ENCODE measurements at places on chromosomes 3 and 15.

- DNase-seq: no peak
Observed at GRCh38 chr15:45849136-45849535, 214.3 kb downstream of the SQOR start.

GRCh38 chr15:93631958-93632618 lies 543.1 kb upstream of the RGMA start:
- DNase-seq: no peak

GRCh38 chr3:35659768-35660167 lies 20.4 kb downstream of the ARPP21 start:
- DNase-seq: no peak

DNA sequence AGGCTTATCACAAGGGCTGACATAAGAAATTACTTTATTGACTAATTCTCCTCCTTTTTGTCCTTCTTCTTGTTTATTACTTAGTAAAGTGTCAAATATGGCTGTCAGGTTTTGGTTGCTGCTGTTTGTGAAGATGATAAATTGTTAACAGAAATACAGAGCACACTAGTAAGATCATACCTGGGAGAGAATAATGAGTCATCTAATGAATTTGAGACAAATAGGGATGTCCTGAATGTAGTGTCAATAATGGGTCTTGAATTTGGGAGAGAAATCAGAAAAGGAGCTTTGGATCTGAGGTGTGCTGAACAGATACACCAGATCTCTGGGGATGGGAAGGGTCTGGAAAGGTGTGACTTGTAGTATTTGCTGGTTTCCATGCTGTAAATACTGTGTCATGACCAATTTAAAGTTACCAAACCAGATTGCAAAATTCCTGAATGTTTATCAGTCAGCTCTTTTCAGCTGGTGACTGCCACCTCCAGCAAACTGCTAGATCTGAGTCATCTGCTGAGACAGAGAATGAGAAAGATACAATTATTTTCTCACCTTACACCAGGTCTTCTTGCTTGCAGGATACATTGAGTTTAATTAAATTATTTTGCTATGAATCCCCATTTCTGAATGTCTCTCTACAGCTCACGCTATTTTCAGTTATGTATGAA lies 76.7 kb upstream of the SATB1 start:
- peak; percentile 61 for DNase-seq

DNA sequence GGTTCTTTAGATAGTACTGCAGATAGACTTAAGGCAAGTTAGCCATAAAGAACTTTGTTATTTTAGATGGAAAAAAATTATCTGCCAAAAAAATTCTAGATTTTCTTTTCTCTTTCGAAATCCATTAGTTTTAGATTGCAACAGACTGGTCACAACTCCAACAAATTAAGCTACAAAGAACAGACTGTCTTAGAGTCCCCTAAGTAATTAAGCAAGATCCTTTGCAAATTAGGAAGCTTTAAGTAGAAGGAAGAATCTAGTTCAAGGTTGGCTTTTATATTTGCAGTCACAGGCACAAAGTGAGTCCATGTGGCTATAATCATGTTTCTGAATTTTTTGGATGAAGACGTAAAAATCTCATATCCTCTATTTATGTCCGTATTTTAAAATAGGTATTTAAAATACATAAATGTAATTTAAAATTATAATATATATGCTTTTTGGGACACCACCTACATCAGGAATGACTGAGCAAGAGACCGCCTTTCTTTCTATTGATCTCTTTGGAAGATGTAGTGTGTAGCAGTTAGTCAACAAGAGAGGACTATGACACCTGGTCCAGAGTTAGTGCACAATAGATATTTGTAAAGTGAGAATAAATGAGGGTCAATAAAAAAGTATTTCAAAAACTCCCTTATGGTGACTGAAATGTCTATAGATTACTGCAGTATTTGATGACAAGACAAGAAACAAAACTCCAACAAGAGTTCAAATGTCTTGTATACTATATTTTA lies 34.4 kb downstream of the TMEM45A start:
- no peak for DNase-seq

- DNase-seq: no peak
Observed at GRCh38 chr15:78208341-78208844, 26.0 kb downstream of the ACSBG1 start.

DNA sequence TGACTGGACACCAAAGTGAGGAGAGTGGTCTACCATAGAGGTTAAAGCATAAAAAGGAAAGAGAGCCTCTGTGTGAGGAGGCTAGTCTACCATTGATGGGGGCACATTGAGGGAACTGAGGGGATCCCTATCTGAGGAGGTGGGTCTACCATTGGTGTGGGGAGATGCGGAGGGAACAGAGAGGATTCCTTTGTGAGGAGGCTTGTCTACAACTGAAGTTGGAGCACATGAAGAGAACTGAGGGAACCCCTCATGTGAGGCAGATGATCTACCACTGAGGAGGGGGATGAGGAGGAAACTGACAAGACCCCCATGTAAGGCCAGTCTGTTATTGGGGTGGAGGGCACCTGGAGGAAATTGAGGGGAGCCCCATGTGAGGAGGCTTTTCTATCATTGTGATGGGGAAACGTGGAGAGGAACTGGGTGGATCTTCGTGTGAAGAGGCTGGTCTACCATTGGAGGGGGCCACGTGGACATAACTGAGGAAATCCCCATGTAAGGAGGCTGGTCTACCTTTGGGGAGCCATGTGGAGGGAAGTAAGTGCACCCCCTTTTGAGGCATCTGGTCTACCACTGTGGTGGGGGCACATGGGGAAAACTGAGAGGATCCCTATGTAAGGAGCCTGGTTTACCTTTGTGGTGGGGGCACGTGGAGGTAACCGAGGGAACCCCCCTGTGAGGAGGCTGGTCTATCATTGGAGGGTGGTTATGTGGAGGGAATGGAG lies 160.1 kb downstream of the FBLN2 start:
- DNase-seq: no peak

- no peak for DNase-seq
Observed at GRCh38 chr15:33330931-33331330, 20.2 kb downstream of the RYR3 start.

- no peak for DNase-seq
Observed at GRCh38 chr3:129462361-129462968, 22.4 kb downstream of the IFT122 start.

GRCh38 chr3:117631781-117632180 lies 922.2 kb downstream of the TUSC7 start:
- DNase-seq: no peak

DNA sequence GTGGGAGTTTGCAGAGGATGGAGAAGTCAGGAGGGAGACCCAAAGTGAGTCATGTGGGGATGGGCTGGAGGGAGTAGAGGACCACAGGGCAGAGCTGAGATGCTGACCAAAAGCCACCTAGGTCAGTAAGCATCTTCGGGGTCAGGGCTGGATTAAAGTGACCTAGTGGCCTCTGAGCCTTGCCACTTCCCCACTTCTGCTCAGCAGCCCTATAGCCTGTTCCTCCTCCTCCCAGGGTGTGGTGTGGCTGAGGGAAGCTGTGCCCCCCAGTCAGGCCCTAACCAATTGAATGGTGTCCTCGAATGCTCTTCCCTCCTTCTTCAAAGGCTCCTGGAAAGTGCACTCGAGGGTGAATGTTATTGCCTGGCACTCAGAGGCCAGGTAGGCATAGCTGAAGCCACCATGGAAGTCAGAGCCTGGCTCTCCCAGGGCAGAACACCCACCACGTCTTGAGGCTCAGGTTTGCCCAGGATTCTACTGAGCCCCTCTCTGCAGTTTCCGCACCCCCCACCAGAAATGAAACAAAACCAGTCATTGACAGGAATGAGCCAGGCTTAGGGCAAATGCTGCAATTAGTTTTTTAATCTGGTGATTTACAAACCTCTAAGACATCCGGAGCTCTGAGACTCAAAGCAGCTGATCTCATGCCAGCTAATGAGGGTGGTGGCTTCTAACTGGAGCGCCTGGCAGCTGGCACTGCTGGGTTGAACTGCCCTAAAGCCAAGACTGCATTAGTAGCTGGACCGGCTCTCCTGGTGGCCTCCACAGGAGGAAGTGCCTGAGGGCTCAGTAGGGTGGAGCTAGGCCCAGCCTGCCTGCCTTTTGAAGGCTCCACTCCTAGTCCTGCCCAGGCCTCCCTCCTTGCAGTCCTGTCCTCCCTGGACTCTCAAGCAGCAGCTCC lies 26.0 kb upstream of the VIPR1 start:
- DNase-seq: peak; percentile 17

DNA sequence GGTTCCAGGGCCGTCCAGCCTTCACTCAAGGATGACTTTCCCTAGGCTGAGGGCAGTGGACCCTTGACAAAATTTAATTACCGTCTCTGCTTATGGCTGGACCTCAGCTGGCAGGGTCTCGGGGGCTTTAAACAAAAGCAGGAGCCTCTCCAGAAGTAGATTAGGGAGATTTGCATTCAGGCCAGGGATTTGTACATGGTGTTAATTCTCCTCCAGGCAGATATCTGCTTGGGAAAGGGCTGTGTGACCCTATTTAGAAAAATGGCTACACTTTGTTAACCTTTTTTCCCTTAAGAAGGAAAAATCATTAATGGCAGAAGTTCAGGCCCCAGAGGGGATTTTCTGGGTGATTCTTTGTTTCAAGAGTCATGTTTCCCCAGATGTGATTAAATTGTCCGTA lies 329.1 kb upstream of the C2CD4B start:
- DNase-seq: no peak

- peak; percentile 84 for DNase-seq
Observed at GRCh38 chr3:45659661-45660566, 29.3 kb upstream of the SACM1L start.

GRCh38 chr3:8864402-8865350 lies 95.3 kb upstream of the OXTR start:
- peak; percentile 92 for DNase-seq

- DNase-seq: peak; percentile 83
Observed at GRCh38 chr3:104564045-104564643, 802.6 kb upstream of the ALCAM start.

- DNase-seq: no peak
Observed at GRCh38 chr3:52910823-52911222, 13.5 kb upstream of the STIMATE start.

GRCh38 chr15:94893091-94893490 lies 661.7 kb downstream of the MCTP2 start:
- DNase-seq: no peak

DNA sequence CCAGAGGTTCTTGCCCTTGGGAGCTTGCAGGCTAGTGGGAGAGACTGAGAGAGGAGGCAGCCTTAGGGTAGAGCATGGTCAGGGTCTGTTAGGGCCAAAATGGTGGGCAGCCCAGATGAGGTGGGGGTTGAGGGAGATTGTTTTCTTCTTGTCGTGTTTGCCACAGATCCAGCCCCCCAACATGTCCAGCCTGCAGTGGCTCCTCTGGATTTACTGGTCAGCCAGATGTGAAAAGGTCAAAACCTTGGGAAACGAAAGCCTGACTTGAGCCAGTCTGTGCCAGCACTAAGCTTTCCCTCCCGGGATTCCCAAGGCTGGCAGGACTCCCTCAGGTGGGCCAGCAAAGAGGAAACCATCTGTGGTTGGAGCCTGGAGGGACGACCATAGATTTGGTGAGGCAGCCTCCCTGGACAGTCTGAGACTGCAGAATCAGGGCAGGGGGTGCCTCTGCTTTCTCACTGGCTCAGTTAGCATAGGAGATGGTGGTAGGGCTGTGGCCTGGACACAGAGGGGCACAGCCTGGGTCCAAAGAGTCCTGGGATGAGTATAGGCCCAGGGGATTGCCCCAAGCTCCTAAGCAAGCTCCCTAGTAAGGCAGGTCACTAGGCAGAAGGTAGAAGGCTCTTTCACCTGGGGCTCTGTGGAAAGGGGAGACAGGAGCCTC lies 51.2 kb upstream of the PRR23C start:
- DNase-seq: no peak

- peak; percentile 41 for DNase-seq
Observed at GRCh38 chr3:188060840-188061544, 93.0 kb upstream of the LPP start.

DNA sequence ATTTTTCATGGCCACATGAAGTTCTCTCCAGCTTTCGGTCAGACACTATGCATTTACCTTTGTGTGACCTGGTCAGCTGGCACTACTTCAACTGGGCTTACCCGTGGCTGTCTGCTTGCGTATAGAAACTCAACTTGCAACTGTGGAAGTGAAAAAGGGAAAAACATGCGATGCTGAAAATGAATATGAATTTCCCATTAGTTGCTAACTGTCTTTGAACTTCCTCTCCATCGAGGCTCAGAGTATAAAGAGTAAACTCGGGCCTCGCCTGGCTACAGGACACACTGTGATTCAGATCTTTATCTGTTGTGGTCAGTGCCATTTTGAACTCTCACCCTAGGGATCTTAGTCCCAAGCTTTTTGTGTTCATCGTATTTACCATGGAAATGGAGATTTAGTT lies 26.8 kb downstream of the NFKBIZ start:
- peak; percentile 81 for DNase-seq

GRCh38 chr3:124780356-124780755 lies 50.1 kb downstream of the UMPS start:
- DNase-seq: no peak

DNA sequence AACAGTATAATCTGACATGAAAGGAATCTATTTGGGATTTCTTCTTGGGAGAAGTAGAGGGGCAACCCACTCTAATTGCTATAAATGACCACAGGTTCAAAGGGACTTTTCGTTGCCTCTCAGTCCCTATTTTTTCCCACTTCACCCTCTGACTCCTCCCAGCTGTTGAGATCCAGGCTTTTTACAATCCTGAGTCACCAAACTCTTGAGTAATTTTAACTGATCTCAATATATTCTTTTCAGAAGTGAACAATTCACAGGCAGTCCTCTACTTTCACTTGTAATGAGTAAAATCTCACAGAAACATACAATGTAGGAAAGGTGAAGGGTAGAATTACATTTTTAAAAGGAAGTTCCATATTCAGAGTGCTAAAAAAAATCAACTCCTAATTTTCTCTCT lies 44.6 kb downstream of the EIF4E3 start:
- DNase-seq: peak; percentile 92

GRCh38 chr3:44318891-44319311 lies 19.7 kb upstream of the TCAIM start:
- no peak for DNase-seq

DNA sequence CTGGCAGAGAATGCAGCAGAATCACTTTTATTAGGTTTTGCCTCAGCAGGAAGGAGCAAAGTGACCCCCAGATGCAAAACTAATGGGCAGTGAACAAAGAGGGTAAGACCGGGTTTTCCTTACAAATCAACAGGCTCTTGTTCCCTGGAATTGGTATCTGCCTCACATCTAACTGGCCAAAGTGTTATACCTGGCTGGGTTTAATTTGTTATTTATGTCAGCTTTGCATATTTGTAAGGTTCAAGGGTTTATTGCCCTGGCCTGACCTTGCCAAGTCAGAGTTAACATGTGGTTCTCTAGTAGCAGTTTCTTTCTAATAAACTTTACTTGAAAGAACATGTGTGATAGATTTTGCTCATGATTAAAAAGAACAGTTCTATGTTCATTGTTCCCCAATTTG lies 431.7 kb upstream of the NR2F2 start:
- DNase-seq: no peak

GRCh38 chr3:61802772-61803171 lies 241.4 kb downstream of the PTPRG start:
- no peak for DNase-seq

DNA sequence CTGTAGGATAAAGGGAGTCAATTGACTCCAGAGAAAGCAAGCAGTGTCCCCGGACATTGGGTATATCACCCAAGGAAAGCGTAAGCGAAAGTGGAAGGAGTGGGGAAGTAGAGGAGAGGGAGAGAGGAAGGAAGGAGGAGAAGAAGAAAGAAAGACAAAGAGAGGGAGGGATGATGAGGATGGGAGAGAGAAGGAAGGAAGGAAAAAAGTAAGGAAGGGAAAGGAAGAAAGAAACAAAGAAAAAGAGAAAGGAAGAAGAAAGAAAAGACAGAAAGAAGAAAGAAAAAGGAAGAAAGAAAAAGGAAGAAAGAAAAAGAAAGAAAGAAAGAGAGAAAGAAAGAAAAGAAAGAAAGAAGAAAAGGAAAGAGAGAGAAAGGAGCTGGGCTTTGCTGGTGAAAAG lies 839 bp downstream of the DNASE1L3 start:
- no peak for DNase-seq

GRCh38 chr15:40562691-40563090 lies 2.2 kb downstream of the CCDC32 start:
- DNase-seq: no peak
